ENCODE measurements at places on chromosomes 3 and 15. TPM values are rescaled to one million over a fixed set of nuclear protein-coding genes. Genes with fewer than 3 reads are reported as not detected.

Gene CACNA1D
- total RNA-seq, result 0.29 TPM

Gene ZCWPW2
- 0.88 TPM for total RNA-seq

Gene TMC3
- total RNA-seq, result not detected

Gene NANOGP8
- total RNA-seq, result 1.2 TPM

Gene GJD2
- total RNA-seq, result not detected

Gene AHSG
- total RNA-seq, result not detected

Gene SLC6A20
- total RNA-seq, result not detected

Gene C3orf80
- 2.2 TPM for total RNA-seq

Gene MUC13
- not detected for total RNA-seq

Gene HDGFL3
- 42.4 TPM for total RNA-seq

Gene C15orf39
- total RNA-seq, result 6.5 TPM

Gene GOLGA8J
- total RNA-seq, result 0.29 TPM

Gene FBLN2
- 54.6 TPM for total RNA-seq

Gene GABRB3
- under 0.01 TPM for total RNA-seq

Gene SGO1
- 0.88 TPM for total RNA-seq

Gene FGD5
- under 0.01 TPM for total RNA-seq

Gene C3orf22
- total RNA-seq, result not detected

DNA sequence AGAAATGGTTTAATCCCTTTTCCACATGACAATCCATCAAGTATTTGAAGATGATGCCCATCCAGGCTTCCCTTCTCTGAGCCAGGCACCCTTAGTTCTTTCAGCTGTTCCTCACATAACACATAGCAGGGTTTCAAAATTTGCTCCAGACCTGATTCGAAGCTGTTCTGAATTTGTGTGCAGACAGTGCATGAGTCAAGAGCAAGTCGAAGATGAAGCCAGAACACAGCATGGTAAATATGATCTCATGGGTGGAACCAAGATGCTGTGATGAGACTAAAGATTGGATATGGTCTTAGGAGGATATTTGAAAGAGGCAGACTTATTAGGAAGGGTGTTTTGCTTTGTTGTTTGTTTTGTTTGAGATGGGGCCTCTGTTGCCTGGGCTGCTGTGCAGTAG, 32.6 kb upstream of the PDE8A start:
- peak; percentile 73 for DNase-seq

- DNase-seq, result no peak
Measured at GRCh38 chr3:41320953-41321641, 121.8 kb downstream of the CTNNB1 start.

GRCh38 chr3:49388289-49388820, 23.4 kb downstream of the RHOA start:
- peak; percentile 67 for DNase-seq

- no peak for DNase-seq
Measured at GRCh38 chr3:102235679-102236078, 199.1 kb upstream of the ZPLD1 start.

DNA sequence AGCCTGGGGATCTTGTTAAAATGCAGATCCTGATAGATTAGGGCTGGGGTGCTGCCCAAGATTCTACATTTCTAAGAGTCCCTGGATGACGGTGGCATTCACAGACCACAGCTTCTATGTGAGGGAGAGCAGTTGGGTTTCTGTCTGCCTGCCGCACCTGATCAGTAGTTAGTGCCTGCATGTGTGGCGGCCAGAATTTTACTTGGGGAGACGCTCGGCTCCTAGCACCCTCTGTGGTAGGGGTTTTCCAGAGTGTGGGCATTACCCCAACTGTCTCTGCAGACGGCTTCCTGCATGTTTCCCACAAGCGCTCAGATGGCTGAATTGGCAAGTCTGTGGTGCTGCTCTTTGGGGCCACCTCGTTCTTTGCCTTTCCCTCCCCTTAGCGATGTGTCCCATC, 8.3 kb downstream of the GHRL start:
- DNase-seq, result no peak

DNA sequence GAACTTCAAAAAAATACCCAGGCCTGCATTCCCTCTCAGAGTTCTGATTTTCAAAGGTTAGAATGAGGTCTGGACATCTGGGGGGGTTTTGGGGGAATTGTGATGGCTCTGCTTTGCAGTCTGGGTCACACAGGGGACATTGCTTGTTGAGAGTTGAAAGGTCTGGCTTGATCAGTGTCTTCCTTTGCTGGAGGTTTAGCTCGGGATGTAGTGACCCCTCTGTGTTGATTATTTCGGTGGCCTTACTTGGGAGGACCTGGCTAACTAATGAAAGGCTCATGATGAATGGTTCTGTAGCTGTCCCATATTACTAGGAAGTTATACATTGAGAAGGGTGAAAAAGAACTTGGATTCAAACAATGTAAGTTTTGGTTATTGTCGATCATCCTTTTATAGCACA, 23.7 kb downstream of the TPM1 start:
- no peak for DNase-seq

DNA sequence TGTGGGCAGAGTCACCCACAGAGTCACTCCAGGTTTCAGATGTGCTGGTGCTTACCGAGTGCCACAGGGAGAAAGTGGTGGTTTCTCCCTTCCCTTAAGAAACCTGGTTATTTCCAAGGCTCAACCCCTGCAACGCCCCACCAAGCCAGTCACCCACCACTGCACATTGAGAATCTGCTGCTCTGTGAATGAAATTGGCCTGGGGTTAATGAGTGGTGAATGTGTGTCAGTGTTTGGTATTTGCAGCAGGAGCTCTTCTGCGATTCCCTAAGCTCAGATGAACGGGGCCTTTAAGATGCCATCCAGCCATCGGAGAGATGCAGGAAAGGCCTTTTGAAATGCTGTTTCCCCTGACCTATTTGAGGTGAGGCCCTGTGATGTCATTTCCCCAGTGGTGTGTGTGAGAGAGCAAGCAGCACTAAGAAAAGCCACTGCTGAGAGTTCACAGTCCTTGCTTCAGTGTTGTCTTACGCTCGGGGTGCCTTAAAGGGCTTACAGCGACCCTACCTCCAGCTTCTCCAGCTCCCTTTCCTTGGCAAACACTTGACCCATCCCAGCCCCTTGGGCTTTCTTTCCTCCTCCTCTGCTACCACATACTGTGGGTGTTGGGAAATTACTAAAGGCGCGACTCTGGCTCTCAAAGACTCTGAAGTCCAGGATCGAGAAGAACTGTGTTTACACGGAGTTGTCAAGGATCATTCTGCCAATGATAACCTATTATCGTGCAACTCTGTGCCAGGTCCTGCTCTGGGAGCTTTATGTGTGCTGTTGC, 68.9 kb downstream of the SMAD3 start:
- DNase-seq, result peak; percentile 72

GRCh38 chr3:48187579-48188265, 495 bp downstream of the CDC25A start:
- peak; percentile 81 for DNase-seq

DNA sequence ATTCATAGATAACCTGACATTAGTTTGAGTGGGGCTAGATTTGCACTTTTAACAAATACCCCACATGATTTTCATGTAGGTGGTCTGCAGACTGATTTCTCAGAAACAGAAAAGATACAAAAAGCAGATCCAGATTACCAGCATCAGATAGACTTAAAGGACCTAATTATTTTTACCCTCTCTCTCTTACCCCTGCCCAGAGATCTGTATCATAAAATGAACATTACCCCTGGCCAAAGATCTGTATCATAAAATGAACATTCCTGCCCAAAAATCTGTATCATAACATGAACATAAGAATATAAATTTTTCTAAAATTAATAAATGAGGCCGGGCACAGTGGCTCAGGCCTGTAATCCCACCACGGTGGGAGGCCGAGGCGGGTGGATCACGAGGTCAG, 14.6 kb upstream of the TRPC1 start:
- no peak for DNase-seq

DNA sequence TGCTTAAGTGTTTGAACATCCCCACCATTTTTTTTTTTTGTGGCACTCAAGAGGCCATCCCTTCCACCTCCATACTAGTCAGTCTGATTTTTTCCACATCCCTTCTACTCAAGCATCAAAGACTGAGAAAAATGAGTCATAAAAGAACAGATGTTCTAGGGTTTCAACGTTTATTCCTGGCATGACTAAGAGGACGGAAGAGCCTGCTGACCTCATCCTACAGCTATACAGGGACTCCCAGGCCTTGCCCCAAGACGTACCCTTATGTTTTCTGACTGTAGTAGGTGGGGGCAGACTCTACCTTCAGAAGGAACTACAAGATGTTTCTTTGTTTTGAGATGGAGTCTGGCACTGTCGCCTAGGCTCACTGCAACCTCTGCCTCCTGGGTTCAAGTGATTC, 3.3 kb upstream of the ITPKA start:
- peak; percentile 100 for DNase-seq

DNA sequence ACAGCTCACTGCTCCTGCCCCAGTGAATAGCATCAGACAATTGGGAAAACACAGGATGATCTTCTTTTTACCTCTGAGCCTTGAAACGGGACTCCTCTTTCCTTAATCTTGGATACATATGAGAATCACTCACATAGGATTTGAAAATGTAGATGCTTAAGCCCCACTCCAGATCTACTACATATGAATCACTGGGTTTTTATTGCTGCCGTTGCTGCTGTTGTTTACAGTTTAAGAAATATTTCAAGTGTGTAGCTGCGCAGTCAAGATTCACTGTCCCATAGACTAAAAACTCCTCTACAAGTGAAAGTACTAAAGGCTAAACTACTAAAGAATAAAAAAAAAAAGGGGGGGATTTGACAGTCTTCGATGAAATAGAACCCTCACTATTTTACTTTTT, 765.9 kb downstream of the NTRK3 start:
- no peak for DNase-seq

GRCh38 chr3:154971771-154972326, 108.3 kb upstream of the MME start:
- DNase-seq, result no peak

GRCh38 chr3:98705694-98706093, 57.4 kb upstream of the ST3GAL6 start:
- DNase-seq, result no peak

DNA sequence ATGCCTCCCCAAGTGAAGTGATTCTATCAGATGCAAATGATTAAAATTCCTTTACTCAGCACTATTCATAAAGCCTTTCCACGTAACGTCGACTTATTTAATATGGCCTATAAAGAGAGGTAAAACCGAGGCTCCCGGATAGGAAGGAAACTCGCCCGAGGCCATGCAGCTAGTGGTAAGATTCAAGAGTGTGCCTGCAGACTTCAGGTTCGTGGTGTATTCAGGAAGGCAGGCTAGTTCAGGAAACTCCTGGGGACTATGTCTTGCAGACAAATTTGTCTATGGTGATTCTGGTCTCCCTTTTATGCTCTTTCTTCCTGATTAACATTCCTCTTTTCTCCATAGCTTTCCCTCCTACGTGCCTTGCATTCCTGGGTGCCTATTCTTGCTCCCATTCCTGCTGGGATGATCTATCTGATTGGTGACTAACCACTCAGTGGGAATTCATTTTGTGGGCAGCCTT, 150.7 kb downstream of the SST start:
- DNase-seq, result no peak

GRCh38 chr3:150451329-150452048, 43.4 kb downstream of the TSC22D2 start:
- DNase-seq, result no peak

DNA sequence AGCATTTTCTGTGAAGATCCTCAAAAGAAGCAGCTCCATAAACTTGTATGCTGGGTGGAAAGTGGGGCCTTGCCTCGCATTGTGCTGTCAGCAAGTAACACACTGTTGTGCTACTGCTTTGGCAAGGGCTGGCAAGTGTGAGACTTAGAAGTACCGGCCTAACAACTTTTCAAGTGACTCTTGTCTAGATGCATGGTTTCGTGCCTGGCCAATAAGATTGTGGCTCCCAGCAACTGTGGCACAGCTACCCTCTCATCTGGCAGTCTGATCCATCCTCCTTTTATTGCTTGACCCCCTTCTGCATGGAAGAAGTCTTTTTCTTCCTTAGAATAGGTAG, 79.4 kb upstream of the VEPH1 start:
- DNase-seq, result no peak

DNA sequence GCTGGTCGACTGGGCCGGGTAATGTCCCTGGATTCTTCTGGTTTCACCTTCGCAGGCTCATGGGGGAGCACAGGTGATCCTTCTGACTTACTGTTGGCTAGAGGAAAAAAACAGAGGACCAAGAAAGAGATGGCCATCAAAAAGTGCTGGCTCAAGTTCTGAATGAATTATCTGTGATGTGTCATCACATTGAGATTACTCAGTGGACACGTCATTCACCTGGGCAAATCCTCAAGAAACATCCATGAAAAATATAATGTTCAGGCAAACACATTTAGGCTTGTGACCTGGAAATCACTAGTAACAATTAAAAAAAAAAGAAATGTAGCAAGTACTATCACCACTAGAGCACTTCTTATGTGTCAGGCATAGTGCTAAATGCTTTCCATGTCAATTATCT, 81.5 kb upstream of the SLC2A2 start:
- DNase-seq, result no peak

GRCh38 chr15:82143390-82144385, 97.9 kb upstream of the MEX3B start:
- DNase-seq, result no peak

GRCh38 chr3:55486857-55487380, at the start of gene WNT5A:
TSS of gene WNT5A (minus strand) at chr3:55487306. CDS start at chr3:55486985, 321 bp downstream.
- DNase-seq, result peak; percentile 93

DNA sequence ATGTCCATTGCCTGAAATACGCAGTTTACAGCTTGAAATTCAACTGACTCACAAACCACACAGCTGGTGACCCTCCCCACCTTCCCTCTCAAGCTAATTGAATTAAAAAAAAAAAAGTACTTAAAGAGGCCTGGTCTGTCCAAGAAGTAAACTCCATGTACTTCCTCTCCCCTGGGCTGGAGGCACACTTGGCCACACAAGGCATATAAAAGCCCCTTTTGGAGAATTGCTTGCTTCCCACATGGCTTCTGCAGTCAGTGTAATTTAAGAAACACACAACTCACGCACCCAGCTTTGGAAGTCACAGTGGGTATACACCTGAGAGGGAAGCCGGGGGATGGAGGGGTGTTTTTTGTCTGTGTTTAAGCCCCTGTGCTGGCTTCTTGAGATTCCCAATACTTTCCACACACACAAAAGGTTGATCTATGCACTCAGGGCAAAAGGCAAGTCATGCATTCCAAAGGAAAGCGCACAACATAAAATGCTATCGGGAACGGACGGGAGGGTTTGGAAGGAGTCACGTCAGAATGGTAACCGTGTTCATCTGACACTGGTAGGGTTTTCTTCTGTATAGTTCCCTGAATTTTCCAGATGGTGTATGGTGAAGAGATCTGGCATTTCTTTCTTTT, 106.6 kb upstream of the ALDH1A3 start:
- DNase-seq, result peak; percentile 32

GRCh38 chr15:88467935-88468528, 524 bp downstream of the MRPS11 start:
- no peak for DNase-seq
